ENCODE measurements at places on chromosomes 12 and 14.

DNA sequence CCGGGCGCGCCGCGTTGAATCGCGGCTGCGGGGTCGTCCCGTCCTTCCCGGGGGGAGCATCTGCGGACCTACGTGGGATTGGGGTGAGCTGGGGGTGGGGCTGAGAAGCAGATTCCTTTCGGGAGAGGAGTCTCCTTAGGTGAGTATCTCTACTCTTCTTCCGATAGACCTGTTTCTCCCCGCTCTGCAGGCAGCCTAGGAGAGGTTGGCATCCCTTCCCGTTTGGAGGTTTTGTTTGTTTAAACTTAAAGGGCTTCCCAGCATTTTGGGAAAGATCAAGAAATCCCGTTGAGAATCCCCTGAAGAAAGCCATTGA is 411 bp downstream of the TTLL5 start:
- DNase-seq, result no peak

- no peak for DNase-seq
Observed at GRCh38 chr12:52965337-52965731, 16.4 kb downstream of the KRT18 start.

DNA sequence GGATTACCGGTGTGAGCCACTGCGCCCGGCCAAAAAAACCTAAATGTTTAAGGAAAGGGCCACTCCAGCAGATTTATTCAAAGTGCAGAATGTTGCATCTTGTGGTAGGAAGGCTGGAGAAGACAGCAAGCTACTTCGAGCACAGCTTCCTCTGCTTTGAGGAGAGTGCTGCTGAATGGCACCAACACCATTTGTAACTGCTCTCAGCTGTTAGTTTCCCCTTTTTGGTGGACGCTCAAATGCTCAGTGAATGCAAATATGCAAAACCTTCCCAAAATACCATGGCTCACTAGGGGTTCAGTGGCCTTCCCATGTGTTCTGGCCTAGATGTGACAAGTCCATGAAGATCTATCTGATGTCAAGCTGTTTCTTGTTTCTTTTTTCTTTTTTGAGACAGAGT is 2.9 kb upstream of the TDRD9 start:
- no peak for DNase-seq

- DNase-seq, result no peak
Observed at GRCh38 chr14:101193845-101194372, 290.4 kb upstream of the RTL1 start.

GRCh38 chr14:100552524-100553125 is 34.6 kb downstream of the BEGAIN start:
- no peak for DNase-seq

DNA sequence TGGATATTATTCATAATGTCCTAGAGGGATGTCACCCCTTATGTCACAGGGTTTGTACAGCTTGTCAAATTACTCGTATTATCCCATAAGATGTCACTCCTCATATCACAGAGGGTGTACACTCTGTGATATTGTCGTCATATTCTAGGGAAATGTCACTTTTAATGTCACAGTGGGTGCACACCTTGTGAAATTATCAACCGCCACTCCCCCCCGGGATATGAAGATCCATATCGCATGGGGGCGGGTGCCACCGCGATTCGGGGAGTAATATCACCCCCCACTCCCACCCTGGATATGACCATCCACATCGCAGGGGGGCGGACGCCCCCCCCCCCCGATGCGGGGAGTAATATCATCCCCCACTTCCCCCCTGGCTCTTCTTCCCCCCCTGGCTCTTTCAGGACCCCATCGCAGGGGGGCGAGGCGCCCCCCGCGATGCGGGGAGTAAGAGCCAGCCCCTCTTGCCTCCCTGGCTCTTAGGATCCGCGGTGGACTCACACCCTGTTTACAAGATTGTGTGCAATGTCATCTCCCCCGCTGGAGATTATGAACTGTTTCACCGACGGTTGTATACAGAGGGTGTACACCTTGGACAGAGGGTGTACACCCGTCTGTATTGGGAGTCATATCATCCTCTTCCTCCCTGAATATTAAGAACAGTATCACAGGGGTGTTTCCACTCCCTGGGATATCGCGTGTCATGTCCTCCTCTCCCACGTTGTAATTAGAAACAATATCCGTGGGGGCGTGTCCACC is 92.8 kb downstream of the FRMD6 start:
- DNase-seq, result no peak

DNA sequence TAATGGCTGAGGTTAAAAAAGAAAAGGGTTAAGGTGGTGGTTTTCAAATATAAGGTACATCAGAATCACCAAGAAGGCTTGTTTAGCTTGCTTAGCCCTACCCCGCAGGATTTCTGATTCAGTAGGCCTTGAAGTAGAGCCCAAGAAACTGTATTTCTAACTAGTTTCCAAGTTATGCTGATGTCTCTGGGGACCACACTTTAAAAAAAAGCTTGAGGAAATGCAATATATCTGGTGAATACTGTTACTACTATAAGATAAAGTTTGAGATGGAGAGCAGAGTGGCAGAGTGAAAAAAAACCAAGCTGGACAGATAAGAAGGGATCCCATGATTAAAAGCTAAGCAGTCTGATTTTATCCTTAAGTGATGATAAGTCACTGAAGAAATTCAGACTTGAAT is 18.3 kb upstream of the GXYLT1 start:
- DNase-seq, result no peak

- DNase-seq, result no peak
Observed at GRCh38 chr14:57652769-57653168, 159.1 kb upstream of the CCDC198 start.

- no peak for DNase-seq
Observed at GRCh38 chr12:77510985-77511384, 319.7 kb upstream of the NAV3 start.

- DNase-seq, result no peak
Observed at GRCh38 chr12:19288603-19289244, 150.6 kb upstream of the AEBP2 start.

DNA sequence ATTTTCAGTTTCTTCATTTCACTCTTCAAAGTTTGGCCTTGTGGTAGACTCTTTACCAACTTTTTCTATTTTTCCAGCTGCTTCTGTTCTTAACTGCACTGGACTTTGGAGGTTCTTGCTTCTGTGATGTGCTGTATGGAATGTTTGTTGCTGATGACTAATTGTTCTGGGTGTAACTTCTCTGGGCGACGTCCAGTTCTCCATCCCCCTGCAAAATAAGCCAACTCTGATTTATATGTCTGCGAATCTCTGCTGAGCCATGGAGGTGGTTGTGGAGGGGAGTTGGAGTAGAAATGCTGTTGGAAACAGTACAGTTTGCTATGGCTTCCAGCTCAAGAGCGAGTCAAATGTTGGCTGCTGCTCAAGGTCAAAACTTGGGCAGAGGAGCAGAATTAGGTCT is 113.9 kb upstream of the DYRK2 start:
- DNase-seq, result no peak

GRCh38 chr12:31325524-31325875 is 450 bp downstream of the SINHCAF start:
- no peak for DNase-seq

- no peak for DNase-seq
Observed at GRCh38 chr12:104297477-104298113, 5.9 kb upstream of the EID3 start.

- DNase-seq, result no peak
Observed at GRCh38 chr14:26444822-26445221, 153.0 kb downstream of the NOVA1 start.

DNA sequence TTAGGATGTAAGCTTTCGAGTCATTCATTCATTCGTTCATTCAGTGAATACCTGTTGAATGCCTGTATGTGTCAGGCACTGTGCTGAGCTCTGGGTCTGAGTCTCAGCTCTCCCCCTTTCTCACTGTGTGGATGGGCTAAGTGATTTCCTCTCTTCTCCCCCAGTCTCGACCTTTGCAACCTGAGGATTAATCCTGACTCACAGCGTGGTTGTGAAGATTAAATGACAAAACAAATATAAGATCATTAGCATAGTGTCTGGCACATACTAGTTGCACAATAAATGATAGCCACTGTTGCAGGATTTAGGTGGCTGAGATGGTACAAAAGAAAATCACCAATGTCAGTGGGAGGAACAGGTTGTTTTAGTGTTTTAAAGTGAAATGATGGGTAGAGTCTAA is 136.7 kb downstream of the GPR135 start:
- DNase-seq, result no peak

DNA sequence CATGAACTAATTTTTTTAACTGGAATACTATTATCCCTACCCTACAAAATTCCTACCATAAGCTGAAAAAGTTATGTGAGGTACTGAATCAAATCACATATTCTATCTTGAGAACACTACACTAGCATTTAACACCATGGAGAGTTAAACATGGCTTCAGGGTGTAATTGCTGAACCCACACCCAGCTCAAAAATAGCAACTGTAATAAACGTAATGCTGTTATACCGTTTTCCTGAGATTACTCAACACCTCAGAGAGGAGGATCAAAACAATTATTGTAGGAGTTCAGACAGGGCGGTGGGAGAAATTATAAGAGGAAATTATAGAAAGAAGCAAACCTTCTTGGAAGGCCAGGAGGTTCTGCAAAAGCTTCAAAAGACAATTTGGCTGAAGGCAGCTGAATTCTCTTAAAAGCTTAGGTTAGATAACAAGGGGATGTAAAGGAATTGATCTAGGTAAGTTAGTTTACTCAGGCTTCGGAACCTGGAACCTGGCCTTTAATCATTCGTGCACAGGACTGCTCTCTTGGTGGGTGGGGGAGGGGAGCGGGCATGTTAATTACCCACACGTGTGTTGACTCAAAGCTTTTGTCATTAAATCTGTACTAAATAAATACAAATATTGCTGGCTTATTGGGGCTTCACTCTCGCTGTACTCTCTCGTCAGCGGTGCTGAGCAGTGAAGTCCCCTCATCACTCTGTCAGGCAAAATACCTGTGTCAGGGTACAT is 12.1 kb upstream of the IPO8 start:
- no peak for DNase-seq

- DNase-seq, result no peak
Observed at GRCh38 chr12:55515696-55516095, 23.5 kb downstream of the OR6C68 start.

GRCh38 chr12:93099792-93100191 is 170.7 kb upstream of the EEA1 start:
- no peak for DNase-seq

DNA sequence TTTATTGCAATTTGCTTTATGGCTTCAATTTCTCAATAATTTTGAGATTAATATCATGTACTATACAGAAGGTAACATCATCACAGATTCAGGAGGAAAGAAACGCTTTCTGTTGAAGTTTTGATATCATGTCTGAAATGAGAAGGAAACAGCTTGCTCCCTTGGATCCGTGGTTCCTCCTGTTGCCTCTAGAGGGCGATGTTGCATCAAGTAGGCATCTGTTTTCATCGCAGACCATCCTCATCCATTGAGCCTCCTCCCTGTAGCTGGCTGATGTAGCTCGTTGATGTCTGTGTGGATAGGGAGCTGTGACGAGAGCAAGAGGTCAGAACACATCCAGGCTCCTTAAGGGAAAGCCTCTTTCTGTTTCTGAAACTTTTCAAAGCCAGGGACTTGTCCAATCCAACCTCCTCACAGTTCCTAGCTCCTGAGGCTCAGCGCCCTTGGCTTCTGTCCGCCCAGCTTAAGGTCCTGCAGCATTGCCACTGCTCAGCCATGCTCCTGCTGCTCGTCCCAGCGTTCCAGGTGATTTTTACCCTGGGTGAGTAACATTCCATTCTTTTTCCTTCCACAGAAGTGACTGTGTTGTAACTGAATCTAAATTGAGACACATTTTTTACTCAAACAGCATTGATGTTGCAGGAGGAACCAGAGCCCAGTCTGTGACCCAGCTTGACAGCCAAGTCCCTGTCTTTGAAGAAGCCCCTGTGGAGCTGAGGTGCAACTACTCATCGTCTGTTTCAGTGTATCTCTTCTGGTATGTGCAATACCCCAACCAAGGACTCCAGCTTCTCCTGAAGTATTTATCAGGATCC is 304.8 kb upstream of the OR4E1 start:
- no peak for DNase-seq
